ENCODE measurements at places on chromosomes 2 and 18. TPM values are rescaled to one million over a fixed set of nuclear protein-coding genes. Genes with fewer than 3 reads are reported as not detected.

Gene TNS1
- total RNA-seq = 2.0 TPM

Gene CDH20
- total RNA-seq = not detected

Gene EPHA4
- 0.09 TPM for total RNA-seq

Gene LIPG
- 1.8 TPM for total RNA-seq

Gene ANKRD30B
- total RNA-seq = not detected

Gene EFR3B
- total RNA-seq = 0.09 TPM

Gene AQP12A
- total RNA-seq = not detected

Gene LYPD6
- not detected for total RNA-seq

Gene ALK
- total RNA-seq = not detected

Gene RASGRP3
- total RNA-seq = 1.2 TPM

Gene UGT1A10
- not detected for total RNA-seq

Gene UNC80
- total RNA-seq = 0.11 TPM

Gene CERKL
- total RNA-seq = not detected

Gene SPATA3
- total RNA-seq = not detected

Gene EMILIN1
- 1.0 TPM for total RNA-seq

Gene THSD7B
- total RNA-seq = not detected

Gene SMAD7
- 2.5 TPM for total RNA-seq

Gene TBC1D8
- 1.3 TPM for total RNA-seq

Gene MDH1B
- 0.07 TPM for total RNA-seq

Gene CLASP1
- total RNA-seq = 40.3 TPM

Gene LYPD6B
- not detected for total RNA-seq

Gene SERPINB13
- total RNA-seq = not detected

Gene TMEM247
- 4.7 TPM for total RNA-seq

Gene PLGLB1
- total RNA-seq = not detected

Gene OTOS
- total RNA-seq = not detected

Gene RGPD3
- not detected for total RNA-seq

Gene PDE11A
- total RNA-seq = 5.7 TPM

Gene WDR54
- total RNA-seq = 8.3 TPM

Gene SFXN5
- 21.3 TPM for total RNA-seq

All from K562 (cell line).